ENCODE measurements at places on chromosomes 13 and 19.

DNA sequence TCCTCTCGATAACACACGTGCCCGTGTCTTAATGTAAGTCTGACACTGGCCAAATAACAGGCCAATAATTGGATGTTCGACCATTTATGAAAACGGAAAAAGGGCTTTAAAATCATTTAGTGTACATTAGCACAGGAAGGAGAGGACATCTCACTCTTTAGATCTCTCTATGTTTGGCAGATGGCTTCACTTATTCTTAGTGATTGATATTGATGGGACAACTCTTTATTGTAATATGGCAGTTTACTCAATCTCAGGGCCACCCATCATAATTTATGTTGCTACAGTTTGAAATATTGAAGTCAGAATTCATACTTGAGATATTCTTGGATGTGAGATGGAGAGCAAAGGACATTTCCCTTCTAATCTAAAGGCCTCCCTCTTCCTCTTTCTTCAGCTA lies 430.7 kb upstream of the ARGLU1 start:
- DNase-seq = no peak

GRCh38 chr19:36709423-36709822 lies 22.0 kb downstream of the ZNF567 start:
- DNase-seq = no peak

DNA sequence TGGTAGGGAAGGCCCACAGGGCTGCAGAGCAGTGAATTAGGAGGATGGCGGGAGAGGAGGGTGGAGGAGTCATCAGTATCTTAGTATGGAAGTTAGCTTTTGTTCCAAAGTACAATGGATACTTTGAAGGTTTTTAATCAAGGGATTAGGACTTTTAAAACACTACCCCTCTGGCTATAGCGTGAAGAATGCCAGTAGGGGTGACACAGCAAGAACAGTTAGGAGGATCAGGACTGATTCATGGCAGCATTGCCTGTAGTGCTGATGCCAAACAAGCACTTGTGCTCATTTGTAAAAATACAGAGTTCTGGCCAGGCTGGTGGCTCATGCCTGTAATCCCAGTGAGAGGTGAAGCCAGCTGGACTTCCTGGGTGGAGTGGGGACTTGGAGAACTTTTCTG lies 46.2 kb downstream of the SKA3 start:
- no peak for DNase-seq

DNA sequence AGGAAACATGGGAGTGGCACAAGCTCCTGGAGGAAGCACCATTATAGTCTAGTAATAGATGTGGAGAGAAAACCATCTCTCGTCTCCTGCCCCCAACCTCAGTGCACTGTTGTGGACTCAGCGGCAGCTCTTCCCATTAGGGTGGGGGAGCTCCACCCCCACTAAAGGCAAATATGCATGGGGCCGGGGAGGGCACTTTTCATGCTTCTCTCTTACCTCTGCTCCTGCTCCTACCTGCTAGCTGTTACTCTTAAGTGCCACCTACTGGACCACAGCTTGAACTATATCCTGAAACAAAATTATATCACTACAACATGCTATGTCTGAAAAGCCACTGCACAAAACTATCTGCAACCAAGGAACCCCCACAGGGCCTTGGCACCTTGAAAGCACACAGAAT lies 112.6 kb upstream of the DACH1 start:
- DNase-seq = no peak

DNA sequence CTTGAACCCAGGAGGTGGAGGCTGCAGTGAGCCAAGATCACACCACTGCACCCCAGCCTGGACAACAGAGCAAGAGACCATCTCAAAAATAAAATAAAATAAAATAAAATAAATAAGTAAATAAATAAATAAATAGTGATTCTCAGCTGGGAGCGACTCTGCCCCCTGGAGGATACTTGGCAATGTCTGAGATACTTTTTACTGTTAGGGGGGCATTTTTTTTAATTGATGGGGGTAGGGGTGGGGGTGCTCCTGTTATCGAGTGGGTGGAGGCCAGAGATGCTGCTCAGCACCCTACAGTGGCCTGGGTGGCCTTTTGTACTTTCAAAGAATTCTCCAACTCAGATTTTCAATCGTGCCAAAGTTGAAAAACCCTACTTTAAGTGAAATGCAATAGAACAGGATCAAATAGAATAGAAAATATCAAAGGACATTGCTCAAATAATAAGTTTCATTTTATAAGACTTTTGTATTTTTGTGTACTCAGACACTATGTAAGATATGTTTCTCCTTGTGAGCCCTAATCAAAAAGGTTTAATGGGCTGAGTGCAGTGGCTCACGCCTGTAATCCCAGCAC lies 7.1 kb upstream of the CLPP start:
- no peak for DNase-seq

DNA sequence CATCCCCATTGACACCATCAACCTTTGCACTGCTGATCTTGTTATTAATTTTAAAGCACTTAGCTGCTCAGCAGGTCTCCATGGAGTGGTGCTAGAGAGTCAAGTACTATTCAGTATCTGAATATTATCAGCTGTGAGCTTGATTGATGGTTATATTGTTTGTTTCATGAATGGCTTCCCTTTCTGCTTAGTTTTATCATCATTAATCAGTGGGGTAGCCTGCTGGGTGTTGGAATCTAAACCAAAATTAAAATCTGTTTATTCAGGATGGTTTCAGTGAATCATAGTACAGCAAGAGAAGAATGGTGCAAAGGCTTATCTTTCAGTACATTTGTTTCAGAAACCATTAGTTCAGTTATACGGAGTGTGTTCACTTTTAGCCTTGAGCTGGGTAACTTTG lies 42.5 kb upstream of the SCEL start:
- DNase-seq = peak; percentile 98

- no peak for DNase-seq
These were observed 10.8 kb downstream of the ENOX1 start for GRCh38 chr13:43776006-43776405.

DNA sequence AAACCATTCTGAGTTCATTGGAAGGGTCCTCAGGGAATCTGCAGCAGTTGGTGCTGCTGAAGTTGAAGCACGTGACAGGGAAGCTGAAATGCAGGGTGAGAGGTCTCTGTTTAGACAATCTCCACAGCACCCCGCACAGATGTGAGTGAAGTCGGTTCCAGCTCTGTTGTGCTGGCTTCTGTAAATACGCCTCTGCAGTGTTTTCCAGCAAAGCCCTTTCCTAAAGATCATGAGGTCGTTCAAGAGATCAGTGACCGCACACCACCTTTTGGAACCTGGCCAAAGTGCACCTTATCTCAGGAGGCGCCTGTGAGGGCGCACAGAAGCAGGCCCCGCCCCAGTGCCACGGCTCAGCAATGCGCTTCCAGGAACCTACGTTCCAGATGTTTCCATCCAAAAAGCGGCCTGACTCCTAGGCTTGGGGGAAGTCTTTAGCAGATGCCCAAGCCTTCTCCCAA lies 10.8 kb downstream of the CUL4A start:
- no peak for DNase-seq

- no peak for DNase-seq
These were observed 32.4 kb upstream of the OXGR1 start for GRCh38 chr13:97026531-97027161.

DNA sequence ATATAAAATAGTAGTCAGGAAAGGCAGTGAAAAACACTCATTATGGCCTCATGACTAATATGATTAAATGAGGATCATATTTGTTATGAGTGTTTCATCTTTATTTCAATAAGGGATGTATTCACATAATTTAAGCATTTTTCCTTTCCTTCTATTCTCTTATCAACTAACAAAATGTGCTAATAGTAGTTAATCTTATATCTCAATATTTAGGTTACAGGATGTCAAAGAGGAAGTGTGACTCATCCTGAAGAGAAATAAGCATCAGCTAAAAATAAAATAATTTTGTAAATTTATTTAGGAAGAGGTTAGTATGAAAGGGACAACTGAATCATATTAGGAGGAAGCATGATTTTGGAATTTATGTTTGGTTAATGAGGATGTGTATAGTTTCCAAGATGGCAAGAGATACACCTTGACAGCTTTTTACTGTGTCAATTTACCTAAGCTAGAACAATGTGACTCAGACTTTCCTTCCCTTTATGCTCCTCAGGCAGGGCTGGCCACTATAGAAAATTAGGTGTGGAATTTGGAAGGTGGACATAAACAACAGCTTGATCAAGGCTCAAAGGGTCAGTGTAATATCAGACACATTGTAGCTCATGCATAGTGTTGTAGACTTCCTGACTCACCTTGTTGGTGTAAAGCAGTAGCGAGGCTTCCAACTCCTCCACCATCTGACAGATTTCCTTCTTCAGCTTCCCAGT lies 172.7 kb downstream of the SLITRK1 start:
- DNase-seq = no peak

DNA sequence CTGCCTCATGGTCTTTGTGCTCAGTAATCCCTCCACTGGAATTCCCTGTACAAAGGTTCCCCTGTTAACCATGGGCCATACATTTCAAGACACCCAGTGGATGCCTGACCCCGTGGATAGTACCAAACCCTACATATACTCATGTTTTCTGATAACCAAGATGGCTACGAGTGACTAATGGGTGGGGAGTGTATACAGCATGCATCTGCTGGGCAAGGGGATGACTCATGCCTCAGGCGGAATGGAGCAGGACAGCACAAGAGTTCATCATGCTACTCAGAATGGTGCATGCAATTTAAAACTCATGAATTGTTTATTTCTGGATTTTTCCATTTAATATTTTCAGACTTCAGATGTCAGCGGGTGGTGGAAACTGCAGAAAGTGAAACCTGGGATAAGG lies 13.3 kb upstream of the FGF9 start:
- DNase-seq = no peak

- no peak for DNase-seq
These were observed 17.6 kb upstream of the GSX1 start for GRCh38 chr13:27774651-27775050.

- no peak for DNase-seq
These were observed 56.1 kb downstream of the KCNRG start for GRCh38 chr13:50071379-50071778.

DNA sequence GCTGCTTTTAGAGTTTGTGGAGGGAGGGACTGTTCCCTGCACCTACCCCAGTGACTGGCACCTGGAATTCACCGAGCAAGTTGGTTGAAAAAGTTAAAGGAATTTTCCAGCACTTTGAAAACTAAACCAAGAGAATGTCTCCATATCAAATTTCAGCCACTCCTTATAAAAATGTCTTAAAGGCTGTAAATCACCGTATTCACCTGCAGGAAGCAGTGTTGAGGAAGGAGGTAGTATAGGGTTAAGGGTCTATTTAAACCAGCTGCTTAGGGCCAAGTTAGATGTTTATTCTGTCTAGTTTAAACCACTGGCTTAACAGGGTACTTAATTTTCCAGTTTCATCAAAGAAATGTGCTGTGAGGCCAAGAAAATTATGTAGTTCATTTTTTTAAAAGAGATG lies 3.8 kb upstream of the RAB20 start:
- DNase-seq = no peak

DNA sequence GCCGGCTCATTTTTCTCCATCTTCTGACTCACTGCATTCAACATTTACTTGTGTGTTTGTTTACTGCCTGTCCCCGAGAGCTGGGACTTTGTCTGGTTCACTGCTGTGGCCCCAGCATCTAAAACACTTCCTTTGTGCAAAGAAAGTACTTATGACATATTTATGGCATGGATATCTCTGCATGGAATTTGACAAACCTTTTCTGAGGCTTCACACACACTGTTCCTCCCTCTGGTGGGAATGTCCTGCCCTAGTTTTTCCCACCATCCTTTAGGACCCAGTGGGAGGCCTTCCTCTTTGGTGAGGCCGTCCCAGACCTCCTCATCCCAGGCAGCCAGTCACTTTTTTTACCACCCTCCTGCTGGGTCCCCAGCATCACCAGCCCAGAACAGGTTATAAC lies 1.4 kb upstream of the SRRM5 start:
- DNase-seq = no peak

DNA sequence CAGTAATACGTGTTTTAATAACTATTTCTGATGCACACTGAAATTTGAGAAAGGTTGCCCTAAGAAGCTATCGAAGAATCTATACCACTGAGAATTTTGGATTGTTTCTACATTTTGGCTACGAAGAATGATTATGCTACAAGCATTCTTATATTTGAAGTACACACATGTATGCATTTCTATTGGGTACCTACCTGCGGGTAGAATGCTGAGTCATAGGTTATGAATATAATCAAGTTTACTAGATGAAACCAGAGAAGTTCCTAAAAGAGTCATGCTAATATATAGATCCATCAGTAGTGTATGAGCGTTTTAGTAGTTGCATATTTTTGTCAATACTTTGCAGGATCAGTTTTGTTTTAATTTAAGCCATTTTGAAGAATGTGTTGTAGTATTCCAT lies 62.0 kb upstream of the PCDH20 start:
- DNase-seq = no peak

GRCh38 chr13:23679220-23679619 lies 109.0 kb downstream of the TNFRSF19 start:
- no peak for DNase-seq

DNA sequence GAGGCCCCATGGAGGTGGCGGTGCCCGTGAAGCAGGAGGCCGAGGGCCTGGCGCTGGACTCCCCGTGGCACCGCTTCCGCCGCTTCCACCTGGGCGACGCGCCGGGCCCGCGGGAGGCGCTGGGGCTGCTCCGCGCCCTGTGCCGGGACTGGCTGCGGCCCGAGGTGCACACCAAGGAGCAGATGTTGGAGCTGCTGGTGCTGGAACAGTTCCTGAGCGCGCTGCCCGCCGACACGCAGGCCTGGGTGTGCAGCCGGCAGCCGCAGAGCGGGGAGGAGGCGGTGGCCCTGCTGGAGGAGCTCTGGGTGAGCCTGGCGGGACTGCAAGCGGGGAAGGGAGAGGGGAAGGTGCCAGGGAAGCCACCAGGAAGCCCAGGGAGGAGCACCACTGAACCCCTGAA lies 5.8 kb downstream of the ZNF444 start:
- no peak for DNase-seq

- no peak for DNase-seq
These were observed 21.9 kb downstream of the ONECUT3 start for GRCh38 chr19:1774989-1775772.

DNA sequence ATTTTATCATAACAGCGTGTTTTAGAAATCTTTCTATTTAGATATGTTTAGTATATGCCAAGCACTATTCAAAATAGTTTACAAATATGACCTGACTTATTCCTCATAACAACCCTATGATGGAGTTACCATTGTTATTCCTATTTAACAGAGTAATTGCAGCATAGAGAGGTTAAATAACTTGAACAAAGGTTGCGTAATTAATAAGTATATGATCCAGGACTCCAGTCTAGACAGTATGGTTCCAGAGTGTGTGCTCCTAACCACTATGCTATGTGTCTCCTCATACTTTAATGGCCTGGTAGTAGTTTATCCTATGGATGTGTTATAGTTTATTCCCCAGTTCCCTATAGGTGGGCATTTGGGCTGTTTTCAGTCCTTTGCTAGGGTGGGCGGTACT lies 145.3 kb downstream of the PAN3 start:
- DNase-seq = no peak

- DNase-seq = no peak
These were observed 182.6 kb downstream of the EFNB2 start for GRCh38 chr13:106352850-106353249.
